ENCODE measurements at places on chromosomes 6 and 20.
A peak's percentile ranks its signal among the peaks of the same experiment; 100 is the strongest.

GRCh38 chr6:87151471-87151780 lies 3.9 kb upstream of the ZNF292 start:
- DNase-seq, result no peak

DNA sequence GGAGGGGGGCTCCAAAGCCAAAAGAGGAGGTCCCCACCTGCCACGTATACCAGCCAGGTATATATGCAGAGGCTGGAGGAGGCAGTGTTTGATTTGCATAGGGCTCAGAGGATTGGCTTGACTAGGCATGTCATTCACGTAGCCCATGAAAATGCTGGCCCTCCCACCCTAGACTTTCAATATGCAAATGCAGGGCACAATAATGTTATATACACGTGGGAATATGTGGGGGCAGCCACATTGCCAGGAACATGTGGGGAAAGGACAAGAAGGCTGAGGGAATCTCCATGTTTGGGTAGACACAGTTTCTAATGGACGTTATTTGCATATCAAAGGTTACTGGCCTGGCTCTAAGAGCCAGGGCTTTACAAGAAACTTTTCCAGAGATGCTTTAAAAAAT lies 301.8 kb downstream of the FARS2 start:
- DNase-seq, result no peak

DNA sequence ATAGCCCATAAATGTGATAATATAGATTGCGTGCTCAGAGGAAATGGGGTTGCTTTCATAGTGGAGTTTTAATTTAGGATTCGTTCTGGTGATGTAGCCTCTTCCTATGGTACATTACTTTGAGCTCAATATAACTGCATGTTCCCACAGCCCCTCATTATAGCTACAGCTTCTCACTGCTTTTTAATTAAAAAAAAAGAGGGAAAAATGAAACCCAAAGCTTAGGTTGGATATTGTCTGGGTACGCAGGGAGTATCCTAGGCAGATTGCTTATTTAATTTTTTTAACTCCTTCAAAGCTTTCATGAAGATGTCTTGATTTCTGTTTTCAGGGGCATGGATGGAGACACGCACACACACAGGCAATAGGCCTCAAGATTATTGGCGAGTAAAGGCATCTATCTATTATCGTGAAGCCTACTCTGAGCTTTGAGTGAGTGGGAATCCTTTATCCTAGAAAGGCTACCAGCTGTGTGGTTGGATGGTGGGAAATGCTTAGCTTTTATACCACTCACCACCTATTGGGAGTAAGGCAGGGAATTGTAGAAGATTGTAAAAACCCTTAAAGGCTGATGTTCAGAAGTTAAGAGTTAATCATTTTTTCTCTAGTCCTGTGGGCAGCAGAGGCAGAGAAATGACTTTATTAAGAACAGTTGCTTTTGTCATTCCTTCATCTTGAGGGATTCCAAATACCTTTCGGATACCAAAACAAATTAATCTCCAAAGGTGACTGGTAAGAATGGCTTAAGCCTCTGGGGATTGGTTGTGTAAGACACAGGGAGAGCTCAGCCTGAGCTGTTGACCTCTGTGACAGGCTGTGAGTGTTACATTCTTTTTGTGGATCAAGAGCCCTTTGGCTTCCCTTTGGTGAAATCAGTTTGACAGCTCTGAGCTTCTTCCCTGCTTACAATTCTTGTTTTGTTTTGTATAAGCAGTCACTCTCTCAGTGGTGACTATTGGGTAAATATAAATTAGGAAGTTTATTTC lies 33.4 kb downstream of the CTNNBL1 start:
- no peak for DNase-seq

DNA sequence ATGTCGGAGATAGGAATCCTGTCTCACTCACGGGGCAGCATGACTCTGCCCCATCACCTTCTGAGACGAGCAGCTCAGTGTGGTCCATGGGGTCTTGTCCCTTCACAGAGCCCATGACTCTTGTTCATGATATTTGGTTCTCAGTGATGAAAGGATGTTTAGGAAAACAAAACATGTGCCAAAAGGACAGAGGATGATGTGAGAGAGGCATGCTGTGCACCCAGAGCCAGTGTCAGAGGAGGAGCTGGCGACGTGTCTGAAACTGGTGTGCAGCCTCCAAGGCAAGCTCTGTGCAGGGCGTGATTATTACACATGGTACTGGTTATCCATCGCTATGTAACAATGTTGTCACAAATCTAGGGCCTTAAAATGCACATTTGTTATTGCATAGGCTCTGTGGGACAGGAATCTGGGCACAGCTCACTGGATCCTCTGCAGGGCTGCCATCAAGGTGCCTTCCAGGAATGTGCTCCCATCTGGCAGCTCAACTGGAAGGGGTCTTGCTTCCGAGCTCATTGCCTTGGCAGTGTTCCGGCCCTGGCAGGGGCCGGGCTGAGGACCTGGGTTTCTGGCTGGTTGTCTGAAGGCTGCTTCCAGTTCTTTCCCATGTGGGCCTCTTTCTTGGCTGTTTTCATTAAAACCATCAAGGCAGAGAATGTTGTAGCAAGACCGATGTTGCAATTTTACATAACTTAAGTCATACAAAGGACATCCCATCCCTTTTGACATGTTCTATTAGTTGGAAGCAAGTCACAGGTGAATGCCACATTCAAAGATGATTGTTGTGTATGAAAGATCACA lies 175.4 kb downstream of the ERMARD start:
- DNase-seq, result no peak

DNA sequence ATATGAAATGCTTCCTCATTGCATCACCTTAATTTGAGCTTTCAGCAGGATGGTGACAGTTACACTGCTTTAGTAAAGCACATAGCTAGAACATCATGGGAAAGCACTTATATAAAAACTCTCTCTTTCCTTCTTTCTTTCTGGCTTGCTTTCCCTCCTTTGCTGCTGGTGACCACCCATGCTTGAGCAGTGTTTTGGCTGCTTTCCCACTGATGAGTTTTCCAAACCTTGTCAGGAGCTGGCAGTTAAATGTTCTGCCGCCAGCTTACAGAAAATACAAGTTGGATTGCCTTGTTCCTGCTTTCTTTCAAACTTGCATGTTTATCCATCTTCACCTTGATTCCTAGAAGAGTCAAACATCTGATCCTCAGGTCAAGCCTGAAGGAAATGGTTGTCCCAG lies 323.9 kb downstream of the FOXA2 start:
- no peak for DNase-seq

- DNase-seq, result no peak
These were observed 65.4 kb downstream of the RPRD1B start for GRCh38 chr20:38098952-38099351.

GRCh38 chr20:52302736-52303135 lies 111.2 kb upstream of the ZFP64 start:
- DNase-seq, result no peak

DNA sequence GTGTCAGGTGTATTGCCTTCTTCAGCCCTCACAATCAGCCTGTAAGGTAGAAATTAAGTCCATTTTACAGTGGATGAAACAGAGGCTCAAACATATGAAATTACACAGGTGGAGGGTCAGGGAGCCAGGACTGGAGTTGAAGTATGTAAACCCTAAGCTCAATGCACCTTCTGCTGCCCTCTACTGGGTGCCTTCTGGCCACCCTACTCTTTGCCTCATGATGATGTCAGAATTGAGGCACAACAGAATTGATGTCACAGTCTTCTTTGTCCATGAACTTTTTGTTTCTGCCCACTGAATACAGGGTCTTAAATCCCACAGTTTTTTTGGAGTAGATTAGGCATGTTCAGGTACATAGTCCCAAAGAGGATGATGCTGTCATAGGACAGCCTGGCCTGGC lies 400.8 kb upstream of the CHD6 start:
- no peak for DNase-seq

DNA sequence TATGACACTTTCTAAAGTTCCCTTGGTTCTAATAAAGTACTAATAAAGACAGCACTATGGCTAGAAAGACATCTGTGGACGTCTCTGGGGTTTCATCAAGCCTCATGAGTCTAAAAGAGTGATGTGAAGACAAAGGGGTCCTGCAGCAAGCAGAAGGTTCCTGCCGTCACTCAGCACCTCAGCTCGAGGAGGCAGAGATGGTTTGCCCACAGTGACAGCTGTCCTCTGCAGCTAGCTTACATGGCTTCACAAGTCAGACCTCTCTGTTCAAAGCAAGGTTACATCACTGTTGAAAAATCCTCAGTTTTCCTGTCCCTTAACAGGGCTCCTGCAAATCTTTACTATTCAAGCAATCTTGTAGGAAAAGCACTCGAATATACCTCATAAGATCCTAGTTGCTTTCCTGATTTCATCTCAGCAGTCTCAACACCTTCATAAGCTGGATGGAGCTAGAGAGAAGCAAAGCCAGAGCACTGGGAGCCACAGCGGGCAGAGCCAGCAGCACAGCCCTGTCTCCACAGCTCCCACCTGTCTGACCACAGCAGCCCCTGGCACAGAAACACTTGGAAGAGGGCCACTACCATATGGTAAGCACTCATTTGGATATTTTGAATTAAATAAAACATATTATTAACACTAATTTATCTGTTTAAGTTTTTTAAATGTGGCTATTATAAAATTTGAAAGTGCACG lies 202.3 kb downstream of the GMDS start:
- no peak for DNase-seq

GRCh38 chr6:119881416-119881815 lies 531.9 kb upstream of the MAN1A1 start:
- DNase-seq, result no peak

- DNase-seq, result peak; percentile 57
These were observed 27.8 kb downstream of the FGD2 start for GRCh38 chr6:37033255-37033654.

DNA sequence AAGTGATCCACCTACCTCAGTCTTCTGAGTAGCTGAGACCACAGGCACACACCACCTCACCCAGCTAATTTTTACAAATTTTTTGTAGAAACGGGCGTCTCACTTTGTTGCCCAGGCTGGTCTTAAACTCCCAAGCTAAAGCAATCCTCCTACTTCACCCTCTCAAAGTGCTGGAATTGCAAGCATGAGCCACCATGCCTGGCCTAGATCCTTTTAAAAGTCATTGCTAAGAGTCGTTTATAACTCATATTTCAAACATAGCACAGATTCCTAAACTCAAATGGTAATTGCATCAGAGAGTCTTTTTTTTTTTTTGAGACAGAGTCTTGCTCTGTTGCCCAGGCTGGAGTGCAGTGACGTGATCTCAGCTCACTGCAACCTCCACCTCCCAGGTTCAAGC lies 7.7 kb upstream of the SAMHD1 start:
- DNase-seq, result no peak

- DNase-seq, result no peak
These were observed 68.8 kb downstream of the FGD2 start for GRCh38 chr6:37074053-37074827.

DNA sequence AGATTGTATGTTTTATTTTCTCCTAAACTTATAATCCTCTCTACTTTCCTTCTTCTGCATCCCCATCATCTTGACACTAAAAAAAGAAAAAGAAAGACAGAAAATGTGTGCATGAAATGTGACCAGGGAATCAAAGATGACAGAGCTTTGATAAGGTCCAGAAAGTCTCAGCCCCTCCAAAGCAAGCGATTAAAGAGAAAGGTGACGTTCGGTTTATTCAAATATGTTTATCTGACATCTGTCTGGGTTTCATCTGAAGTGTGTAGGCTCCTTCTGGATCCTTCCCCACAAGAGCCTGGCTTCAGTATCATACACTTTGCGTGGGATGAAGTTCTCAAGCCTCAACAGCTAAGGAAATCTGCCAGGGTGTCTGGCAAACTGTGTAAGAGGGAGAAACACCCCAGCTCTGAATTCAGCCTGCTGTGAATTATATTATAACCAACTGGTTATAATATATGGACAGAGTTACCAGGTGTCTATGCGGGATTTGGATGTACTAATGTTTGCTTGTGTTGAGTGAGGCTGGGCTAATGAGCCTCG lies 263.0 kb downstream of the ZNF217 start:
- DNase-seq, result no peak

- no peak for DNase-seq
These were observed 32.5 kb downstream of the AKAP7 start for GRCh38 chr6:131167773-131168172.

DNA sequence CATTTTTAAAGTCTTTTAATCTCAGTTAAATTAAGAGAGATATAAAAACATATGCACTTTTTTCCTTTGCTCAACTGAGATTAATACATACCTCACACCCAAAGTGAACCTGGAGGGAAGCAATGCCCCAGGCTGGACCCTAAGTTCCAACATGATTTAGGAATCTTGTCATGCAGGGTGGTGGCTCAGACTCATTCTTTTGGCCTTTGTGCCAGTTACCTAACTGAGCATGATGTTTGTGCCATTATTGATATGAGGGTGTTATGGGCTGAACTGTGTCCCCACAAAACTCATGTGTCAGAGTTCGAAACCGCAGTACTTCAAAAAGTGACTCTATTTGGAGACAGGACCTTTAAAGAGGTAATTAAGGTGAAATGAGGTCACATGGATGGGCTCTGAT lies 188.0 kb downstream of the ARHGAP18 start:
- no peak for DNase-seq

GRCh38 chr6:19377722-19378121 lies 459.4 kb upstream of the ID4 start:
- DNase-seq, result no peak

- no peak for DNase-seq
These were observed 195.4 kb downstream of the TBXT start for GRCh38 chr6:165972139-165972802.

DNA sequence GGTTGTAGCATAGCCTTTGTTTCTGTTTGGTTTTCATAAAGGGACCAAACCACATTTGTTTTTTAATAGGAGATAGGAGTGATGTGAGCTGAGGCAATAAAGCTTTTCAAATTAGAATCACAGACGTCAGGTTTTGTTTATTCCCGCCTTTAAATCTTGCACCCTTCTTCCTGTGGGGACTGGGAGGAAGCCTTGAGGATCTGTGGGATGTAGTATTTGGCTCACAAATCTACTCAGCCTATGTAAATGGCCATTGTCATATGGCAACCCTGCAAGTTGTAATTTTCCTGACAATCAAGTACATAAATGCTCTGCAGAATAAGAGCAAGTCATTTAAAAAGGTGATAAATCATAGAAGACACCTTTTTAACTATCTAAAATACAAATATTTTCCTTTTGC lies 110.4 kb downstream of the ADGRG6 start:
- DNase-seq, result no peak

DNA sequence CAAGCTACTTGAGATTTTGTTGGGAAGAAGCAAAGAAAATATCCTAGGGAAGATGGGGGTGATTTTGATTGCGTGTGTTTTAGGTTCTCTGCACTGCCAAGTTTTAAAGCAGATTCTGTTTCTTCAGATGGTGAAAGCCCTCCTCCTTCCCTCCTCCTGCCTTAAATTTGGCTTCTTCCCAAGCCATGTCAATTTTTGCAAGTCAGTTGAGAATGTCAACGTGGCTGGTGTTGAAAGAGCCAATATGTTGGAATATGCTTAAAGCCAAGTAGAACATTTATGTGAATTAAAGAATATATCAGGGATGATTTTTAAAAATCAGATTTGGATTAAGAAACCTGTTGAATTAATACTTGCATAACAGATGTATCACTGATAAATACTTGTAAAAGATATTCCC lies 270.8 kb downstream of the ARID1B start:
- DNase-seq, result no peak
